ENCODE measurements at places on chromosomes 6 and 20. TPM values are rescaled to one million over a fixed set of nuclear protein-coding genes. Genes with fewer than 3 reads are reported as not detected.

GRCh38 chr6:41781366-41781730, 766 bp downstream of the PRICKLE4 start:
- peaks cover 40% of the 10 kb centered on the region for H3K4me1 ChIP-seq
- no peak for DNase-seq
- H3K36me3 ChIP-seq = no peaks in the 10 kb centered on the region
- H3K4me3 ChIP-seq = peak overlapping the region; percentile 71

DNA sequence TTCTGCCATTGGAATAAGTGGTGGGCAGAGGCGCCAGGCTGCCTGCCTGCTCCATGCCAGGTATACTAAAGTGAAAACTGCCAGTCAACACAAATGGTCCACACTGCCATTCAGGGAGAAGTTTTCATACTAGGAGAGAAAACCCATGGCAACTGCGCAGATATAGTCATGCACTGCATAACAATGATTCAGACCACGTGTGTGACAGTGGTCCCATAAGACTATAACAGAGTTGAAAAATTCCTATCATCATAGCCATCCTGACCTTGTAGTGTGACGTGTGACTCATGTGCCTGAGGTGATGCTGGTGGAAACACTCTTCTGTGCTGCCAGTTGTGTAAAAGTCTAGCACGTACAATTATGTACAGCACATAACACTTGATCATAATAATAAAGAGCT, 25.1 kb downstream of the ZC3H12D start:
- H3K4me3 ChIP-seq = no peak overlapping the region
- H3K27me3 ChIP-seq = no peaks in the 10 kb centered on the region
- no peaks in the 10 kb centered on the region for H3K36me3 ChIP-seq

DNA sequence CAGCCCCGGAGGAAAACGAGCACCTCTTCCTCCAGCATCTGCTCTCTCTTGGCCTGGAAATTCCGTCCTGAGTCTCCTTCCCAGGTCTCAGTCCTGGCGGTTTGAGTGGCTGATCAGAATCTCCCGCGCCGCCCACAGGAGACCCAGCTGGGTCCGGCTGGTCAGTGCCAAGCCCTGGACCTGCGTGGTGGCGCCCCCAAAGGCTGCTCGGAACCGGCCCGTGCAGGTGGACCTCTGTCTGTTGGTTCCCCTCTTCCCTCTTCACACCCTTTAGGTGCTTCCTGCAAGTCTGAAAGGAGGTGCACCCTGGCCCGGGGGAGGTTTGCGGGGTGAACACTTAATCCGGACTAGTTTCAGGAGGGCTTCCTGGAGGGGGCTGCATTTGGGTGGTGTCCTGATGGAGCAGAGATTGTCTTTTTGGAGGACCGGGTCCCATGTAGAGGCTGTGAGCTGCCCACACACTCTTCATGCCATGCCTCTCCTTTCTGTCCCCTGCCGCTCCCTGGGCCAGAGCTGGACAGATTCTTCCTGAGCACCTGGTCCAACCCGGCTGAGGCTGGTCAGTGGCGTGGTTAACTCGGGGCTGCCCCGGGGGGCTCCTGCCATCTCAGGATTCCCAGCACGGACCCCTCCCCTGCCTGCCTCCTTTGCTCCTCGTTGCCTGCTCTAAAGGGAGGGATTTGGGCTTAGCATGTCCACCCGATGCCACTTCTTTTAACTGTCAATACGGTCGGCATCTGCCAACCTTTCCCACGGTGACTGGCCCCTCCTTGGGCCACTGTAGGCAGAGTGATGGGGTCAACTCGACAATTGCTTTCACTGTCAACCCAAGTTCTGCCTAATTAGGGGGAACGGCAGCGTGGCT, 16.5 kb upstream of the BHLHE23 start:
- no peaks in the 10 kb centered on the region for H3K4me1 ChIP-seq
- no peaks in the 10 kb centered on the region for H3K36me3 ChIP-seq
- no peak for DNase-seq
- H3K27me3 ChIP-seq = peaks cover 91% of the 10 kb centered on the region

- H3K27me3 ChIP-seq = no peaks in the 10 kb centered on the region
- DNase-seq = no peak
- no peak overlapping the region for H3K27ac ChIP-seq
- H3K4me3 ChIP-seq = no peak overlapping the region
- no peaks in the 10 kb centered on the region for H3K36me3 ChIP-seq
- peaks cover 16% of the 10 kb centered on the region for H3K4me1 ChIP-seq
Measured at GRCh38 chr20:11140359-11140758, 466.6 kb upstream of the JAG1 start.

- no peaks in the 10 kb centered on the region for H3K36me3 ChIP-seq
- H3K4me3 ChIP-seq = peak overlapping the region; percentile 12
- H3K27me3 ChIP-seq = peaks cover 12% of the 10 kb centered on the region
- H3K4me1 ChIP-seq = no peaks in the 10 kb centered on the region
- peak overlapping the region; percentile 20 for H3K27ac ChIP-seq
- DNase-seq = no peak
Measured at GRCh38 chr6:31587791-31588777, 2.0 kb downstream of the LST1 start.

DNA sequence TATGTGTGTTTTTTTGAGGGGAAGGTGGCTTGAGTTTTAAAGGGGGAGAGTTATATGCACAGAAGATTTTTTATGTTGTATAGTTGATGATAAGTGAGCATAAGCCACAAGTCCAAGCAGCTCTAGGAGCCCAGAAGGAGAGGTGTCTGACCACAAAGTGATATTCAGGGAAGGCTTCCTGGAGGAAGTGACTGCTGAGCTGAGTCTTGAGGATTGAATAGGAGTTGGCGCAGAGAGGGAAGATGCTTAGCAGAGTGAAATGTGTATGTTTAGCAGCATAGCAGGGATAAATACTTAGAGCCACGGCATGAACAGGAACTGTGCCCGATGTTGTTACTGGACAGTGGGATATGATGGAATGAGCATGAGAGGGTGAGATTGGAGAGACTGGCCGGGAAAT, 255.1 kb upstream of the KCNG1 start:
- H3K27ac ChIP-seq = no peak overlapping the region
- H3K4me1 ChIP-seq = peaks cover 3% of the 10 kb centered on the region
- no peak overlapping the region for H3K4me3 ChIP-seq
- H3K36me3 ChIP-seq = no peaks in the 10 kb centered on the region
- H3K27me3 ChIP-seq = peaks cover 52% of the 10 kb centered on the region

DNA sequence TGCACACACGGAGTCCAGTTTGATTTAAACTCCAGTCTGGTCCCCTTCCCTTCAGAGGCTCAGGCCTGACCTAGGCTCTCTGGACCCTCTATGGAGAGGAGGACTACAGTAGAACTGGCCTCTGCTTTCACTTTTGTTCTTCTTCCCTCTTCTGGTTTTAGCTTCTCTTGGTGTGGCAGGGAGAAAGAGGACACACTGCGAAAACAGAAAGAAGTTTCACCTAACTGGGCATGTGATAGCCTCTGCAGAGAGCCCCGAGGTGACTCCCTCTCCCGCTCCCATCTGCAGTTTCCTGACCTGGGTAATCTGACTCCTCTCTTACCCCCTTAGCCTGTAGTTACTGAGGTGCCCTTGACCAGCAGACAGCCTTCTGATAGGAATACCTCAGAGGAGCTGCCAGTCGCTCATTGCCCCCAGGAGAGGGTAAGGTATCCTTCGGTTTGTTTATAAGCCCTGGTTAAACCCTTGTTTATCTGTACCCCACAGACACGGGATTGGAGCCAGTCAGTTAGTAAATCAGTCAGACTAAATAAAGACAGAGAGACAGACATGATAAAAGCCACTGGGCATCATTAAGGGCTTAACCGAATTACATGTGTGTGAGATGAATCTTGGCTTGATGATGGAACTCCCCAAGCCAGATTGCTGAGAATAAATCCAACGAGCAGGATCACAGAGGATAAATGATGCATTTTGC, 12.0 kb upstream of the DTNBP1 start:
- H3K27me3 ChIP-seq = no peaks in the 10 kb centered on the region
- no peak overlapping the region for H3K4me3 ChIP-seq
- no peak overlapping the region for H3K27ac ChIP-seq

- H3K36me3 ChIP-seq = no peaks in the 10 kb centered on the region
- no peak overlapping the region for H3K27ac ChIP-seq
- H3K4me1 ChIP-seq = no peaks in the 10 kb centered on the region
Measured at GRCh38 chr6:122953766-122954165, 42.3 kb upstream of the CLVS2 start.

DNA sequence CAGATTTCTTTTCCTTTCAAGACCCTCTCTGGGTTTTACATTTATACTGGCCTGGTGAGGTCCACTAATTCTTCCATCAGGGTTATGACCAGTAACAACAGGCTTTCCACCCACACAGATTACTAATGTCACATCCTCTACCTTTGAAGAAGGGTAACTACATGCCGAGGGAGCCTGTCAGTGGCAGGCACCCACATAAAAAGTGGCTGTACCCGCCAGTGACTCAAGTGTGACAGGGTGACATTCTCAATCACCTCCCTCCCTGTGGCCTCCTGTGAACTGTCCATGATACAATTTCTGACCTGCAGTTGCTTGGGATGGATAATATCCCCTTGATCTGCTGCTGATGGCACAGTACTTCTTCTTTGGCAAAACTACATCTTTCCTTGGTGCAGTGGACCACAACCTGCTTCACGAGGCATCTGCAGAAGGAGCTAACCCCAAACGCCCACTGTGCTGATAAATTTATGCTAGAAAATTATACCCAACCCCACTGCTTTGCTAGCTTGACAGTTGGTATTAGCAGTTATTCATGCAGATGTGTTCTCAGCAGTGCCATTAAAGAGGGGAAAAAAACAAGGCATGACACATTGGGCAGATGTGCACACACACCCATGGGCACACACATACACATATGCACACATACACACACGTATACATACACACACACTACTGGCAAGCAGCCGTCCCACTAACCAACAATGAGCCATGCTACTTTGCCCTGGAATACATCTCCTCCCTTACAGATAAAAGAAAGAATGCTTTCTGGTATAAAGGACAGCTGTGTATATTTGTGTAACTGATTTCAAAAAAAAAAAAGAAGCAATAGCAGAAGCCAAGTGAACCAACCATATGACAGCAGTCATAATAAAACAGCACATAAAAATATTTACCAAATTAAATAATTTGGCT, 20.8 kb downstream of the GFOD1 start:
- H3K4me1 ChIP-seq = no peaks in the 10 kb centered on the region
- H3K27ac ChIP-seq = no peak overlapping the region
- H3K36me3 ChIP-seq = no peaks in the 10 kb centered on the region
- no peak overlapping the region for H3K4me3 ChIP-seq
- no peak for DNase-seq

DNA sequence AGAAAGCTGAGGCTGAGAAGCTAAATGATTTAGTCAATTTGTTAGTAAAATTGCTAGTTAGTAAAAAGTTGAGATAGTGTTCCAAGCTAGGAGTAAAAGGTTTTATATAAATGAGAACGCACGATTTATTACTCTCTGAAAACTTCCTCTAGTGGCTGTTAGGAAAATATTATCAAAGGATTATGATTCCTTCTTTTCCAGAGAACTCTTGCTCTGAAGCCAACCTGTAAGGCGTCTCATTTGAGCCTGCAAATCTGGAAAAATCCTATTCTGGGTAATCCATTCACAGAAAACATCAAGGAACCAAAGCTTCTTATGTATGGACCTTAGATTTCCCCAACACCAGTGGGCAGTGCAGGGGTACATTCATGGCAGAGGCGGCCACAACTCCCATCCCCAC, 252.7 kb downstream of the SOD2 start:
- H3K27ac ChIP-seq = no peak overlapping the region
- no peaks in the 10 kb centered on the region for H3K27me3 ChIP-seq
- DNase-seq = no peak
- no peaks in the 10 kb centered on the region for H3K36me3 ChIP-seq

DNA sequence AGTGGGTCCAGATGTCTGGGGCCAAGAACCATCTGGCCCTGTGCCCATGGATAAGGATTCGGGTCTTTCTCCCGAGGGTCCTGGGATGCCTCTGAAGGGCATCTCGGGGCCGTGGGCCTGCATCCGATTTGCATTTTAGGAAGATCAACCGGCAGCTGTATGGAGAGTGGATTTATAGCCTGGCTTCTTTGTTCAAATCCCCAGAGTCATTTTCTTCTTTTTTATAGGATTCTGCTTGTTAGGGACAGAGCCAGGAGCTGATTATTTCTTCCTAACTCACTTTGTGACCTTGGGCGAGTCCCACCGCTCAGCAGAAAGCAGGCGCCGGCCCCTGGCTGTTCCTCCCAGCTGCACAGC, 52.9 kb upstream of the APCDD1L start:
- H3K27ac ChIP-seq = peak overlapping the region; percentile 82
- DNase-seq = no peak
- no peaks in the 10 kb centered on the region for H3K36me3 ChIP-seq
- H3K4me3 ChIP-seq = no peak overlapping the region

DNA sequence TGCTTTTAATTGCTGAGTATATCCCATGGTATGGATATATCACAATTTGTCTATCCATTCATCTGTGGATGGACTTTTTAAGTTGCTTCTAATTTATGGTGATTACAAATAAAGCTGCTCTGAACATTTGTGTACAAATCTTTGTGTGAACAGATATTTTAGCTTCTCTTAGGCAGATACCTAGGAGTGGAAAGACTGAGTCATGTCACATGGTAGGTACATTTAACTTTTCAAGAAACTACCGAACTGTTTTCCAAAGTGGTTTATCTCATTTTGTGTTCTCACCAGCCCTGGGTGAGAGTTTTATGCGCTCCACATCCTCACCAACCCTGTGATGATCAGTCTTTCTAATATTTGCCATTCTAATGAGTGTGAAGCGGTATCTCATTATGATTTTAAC, 31.0 kb upstream of the ZNFX1 start:
- H3K4me3 ChIP-seq = no peak overlapping the region
- no peak overlapping the region for H3K27ac ChIP-seq
- no peak for DNase-seq
- no peaks in the 10 kb centered on the region for H3K4me1 ChIP-seq
- no peaks in the 10 kb centered on the region for H3K27me3 ChIP-seq
- H3K36me3 ChIP-seq = no peaks in the 10 kb centered on the region

DNA sequence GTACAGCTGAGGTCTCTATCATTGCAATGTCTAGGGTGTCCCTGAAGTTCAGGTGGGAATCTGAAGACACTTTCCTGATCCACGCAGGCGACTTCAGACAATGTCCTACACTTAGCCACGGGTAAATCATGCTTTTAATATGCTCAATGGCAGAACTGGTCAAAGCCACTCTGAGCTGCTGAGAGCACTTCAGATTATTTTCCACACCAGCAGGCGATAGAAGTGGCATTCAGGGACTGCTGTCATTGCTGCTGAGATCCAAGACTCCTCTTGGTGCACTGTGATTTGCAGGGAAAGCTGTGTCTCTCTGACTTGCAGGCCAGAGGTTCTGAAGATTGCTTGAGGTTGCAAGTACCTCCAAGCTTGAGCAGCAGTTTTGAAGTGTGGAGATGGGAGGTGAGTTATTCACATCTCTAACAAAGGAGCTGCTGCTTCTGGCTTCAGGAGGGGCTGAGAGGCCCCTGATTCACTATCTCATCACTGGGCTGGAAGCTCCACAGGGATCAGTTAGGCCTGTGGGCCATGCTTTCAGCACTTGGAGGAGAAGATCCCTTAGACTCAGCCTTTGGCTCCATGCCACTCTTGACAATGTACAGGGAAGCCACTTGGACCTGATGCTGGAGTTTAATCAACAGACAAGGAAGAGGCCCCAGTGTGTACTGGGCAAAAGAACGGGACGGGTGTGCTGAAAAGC, 2.9 kb upstream of the SSTR4 start:
- no peak overlapping the region for H3K27ac ChIP-seq
- H3K36me3 ChIP-seq = no peaks in the 10 kb centered on the region
- no peak for DNase-seq
- H3K4me1 ChIP-seq = no peaks in the 10 kb centered on the region

Gene BPIFA2
- not detected for total RNA-seq

Gene TSBP1
- not detected for total RNA-seq

Gene MUC22
- total RNA-seq = not detected
